Hepatic stellate cell (primary cell): ENCODE measurements at places on chromosomes 13 and 19.

GRCh38 chr13:50912851-50913250 lies 3.3 kb downstream of the RNASEH2B start:
- no peak for DNase-seq

DNA sequence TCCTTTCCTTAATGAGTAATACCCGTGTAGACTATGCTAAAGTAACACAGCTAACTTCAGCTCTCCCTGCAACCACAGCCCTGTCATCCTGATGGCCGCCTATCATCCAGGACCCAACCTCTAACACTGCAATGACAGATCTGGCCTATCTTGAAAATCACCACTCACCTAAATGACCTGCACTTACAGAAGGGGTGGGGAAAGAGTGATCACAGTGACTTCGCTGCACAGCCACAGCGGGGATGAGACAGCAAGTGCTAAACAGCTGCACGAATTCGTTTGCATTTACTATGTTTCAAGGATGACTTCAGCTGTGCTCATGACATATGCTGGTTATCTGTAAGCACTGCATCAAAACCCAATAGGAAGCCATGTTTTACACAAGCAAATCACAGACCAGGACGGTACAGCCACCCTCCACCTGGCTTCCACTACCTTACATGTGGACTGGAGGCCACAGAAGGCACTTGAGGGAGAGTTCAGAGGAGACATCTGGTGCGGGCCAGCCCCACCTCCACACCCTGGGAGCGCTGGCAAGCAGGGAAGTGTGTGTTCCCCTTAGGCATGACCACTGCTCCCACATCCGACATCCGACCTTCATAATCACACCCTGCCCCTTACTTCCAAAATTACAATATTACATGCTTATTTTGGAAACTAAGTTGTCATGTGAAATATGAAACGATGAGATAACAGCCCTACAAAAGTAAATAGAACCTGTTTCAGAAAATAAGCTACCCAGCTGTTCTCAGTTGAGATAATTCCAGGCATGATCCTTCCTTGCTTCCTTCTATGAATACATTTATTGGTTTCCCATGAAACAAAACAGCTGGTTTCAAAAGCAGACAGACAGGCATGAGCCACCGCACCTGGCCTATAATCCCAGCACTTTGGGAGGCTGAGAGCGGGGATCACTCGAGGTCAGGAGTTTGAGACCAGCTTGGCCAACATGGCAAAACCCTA lies 95.7 kb downstream of the STK24 start:
- DNase-seq: no peak

- DNase-seq: peak; percentile 45
These were observed 28.7 kb downstream of the CYP4F2 start for GRCh38 chr19:15869109-15869555.

GRCh38 chr19:56705939-56706338 lies 34.4 kb upstream of the ZNF835 start:
- DNase-seq: no peak

DNA sequence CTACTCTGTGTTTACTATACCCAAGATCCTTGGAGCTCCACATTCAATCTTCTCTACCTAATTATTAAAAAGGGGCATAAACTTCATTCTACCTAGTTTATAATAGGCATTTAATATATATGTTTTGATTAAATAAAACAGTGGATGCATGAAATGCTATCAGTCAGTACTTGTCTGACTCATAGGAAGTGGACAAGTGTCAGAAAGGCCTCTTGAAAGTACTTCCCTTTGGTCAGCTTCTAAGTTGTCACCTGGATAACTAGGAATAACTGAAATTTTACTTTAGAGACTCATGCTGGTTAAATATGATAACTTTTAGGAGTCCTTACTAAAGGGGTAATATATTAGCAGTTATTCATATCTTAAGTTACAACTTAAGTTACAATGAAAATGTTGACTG lies 329.8 kb downstream of the KLF5 start:
- no peak for DNase-seq

GRCh38 chr13:100423375-100423774 lies 165.2 kb downstream of the GGACT start:
- DNase-seq: no peak

GRCh38 chr13:111482126-111482525 lies 161.7 kb downstream of the TEX29 start:
- no peak for DNase-seq

GRCh38 chr13:49308921-49309408 lies 61.2 kb downstream of the CDADC1 start:
- no peak for DNase-seq

DNA sequence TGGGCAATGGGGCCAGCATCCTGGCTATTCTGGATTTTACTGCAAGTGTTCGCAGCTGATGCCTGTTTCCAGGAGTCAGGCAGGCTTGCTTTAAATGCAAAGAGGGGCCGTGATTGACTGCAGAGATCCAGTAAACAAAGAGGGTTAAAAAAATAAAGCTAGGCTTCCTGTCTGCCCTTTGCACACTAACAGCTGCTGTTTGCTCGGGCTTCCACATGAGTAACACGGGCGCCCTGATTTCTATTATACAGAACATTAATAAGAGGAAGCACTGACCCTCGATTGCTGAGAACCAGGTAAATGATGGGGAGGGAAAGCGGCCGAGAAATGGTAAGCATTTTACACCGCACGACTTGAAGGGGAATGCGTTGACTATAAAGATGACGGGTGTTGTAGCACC lies 254.2 kb upstream of the ZNF507 start:
- no peak for DNase-seq
